Stimulated activated CD4-positive, alpha-beta T cell treated with anti-CD3 and anti-CD28 coated beads, Interleukin-15, amount 100 ng/mL, for 24 hours (primary cell): ENCODE measurements at places on chromosomes 2 and 18.

- DNase-seq: peak; percentile 28
These were observed at the start of gene IHH for GRCh38 chr2:219060821-219061791. TSS of gene IHH (minus strand) at chr2:219060921. CDS start at chr2:219060467, 454 bp downstream.

- DNase-seq: no peak
These were observed 4.7 kb downstream of the SLC11A1 start for GRCh38 chr2:218386505-218387368.

DNA sequence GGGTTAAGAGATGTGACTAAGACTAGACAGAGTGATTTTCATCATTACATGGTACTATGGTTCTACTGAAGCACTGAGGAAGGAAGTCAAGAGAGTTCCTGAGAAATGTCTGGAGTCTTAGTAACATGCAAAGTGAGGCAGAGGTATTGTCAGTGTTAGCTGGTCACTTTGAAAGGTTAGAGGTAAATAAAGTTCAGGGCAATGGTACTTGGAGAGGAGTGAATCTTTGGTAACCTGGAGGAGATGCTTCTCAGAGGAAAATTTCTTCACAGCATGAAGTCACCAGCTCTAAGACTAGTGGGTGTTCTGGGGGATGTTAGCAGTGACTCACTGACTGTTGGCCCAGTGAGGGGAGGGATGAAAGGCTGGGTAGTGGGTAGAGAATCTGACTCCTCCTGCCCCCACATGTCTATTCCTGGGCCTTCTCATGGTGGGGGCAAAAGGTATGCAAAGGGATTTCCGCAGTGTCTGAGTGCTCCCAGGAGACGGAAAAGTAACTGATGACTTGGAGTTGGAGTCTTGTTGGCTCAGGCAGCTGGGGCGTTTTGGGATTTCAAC, 23.3 kb upstream of the IL1RN start:
- DNase-seq: peak; percentile 52

- DNase-seq: no peak
These were observed 23.3 kb upstream of the EPAS1 start for GRCh38 chr2:46273919-46274318.

GRCh38 chr2:175976391-175977157, 25.5 kb downstream of the LNPK start:
- DNase-seq: no peak

GRCh38 chr2:236676136-236676873, 106.7 kb downstream of the ACKR3 start:
- no peak for DNase-seq

DNA sequence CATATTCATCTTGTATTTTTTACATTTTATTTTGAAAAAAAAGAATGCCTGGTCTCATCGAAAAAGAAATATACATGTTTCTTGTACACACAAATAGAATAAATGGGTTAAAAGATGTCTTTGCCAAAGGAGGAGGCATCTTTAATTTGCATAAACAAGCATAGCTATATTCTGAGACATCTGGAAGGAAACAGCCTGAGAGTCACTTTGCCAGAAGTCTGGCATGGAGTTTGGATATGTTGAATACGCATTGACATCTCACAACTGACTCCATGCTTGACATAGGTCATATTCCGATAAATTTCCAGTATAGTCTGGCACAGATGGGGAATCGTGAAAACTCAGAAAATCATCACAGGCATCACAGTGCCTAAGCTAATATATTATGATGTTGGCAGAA, 1317.5 kb upstream of the CELF4 start:
- DNase-seq: no peak

DNA sequence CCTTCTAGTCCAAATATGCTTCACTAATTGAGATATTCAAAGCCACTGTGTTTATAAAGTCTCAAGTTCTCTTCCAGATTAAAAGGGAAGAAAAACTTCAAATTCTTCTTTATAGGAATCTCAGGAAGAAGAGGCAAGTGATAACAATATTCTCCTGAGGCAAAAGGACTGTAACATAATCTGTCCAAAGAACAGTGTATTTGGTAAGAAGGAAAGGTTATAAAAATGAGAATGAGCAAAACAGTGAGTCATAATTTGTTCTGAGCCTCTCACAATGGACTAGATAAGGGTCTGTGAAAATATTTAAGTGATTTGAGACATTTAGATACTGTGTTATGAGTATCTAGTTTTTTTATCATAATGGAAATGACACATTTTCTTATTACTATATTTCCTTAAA, 44.3 kb downstream of the SNRPD1 start:
- no peak for DNase-seq

- no peak for DNase-seq
These were observed 892.2 kb upstream of the ZEB2 start for GRCh38 chr2:145412155-145412554.

GRCh38 chr18:26480897-26481795, 67.2 kb downstream of the KCTD1 start:
- DNase-seq: no peak

GRCh38 chr2:238688193-238689153, 159.4 kb upstream of the TWIST2 start:
- no peak for DNase-seq

- DNase-seq: no peak
These were observed 34.7 kb downstream of the PTPN18 start for GRCh38 chr2:130390460-130391057.

DNA sequence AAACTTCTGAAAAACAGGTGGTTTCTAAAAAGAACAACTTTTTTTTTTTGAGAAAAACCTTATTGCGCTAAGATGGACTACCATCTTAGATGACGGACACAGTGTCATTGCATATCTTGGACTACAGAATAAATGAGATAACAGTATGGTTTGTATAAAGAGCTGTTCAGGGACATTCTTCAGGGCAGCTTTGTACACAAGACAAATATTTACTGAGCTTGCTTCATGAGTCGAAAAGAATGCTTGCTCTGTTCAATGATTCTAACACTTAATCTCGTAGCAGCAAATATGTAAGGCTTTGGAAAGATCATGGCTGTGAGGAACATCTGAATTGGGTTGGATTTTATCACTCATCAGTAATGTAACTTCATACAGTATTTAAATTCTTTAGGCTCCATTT, 282.5 kb upstream of the CWC22 start:
- DNase-seq: no peak

- DNase-seq: no peak
These were observed 202.0 kb upstream of the SLC14A2 start for GRCh38 chr18:45413180-45413836.

- DNase-seq: peak; percentile 75
These were observed 21.6 kb downstream of the MAP4K4 start for GRCh38 chr2:101718993-101719571.

DNA sequence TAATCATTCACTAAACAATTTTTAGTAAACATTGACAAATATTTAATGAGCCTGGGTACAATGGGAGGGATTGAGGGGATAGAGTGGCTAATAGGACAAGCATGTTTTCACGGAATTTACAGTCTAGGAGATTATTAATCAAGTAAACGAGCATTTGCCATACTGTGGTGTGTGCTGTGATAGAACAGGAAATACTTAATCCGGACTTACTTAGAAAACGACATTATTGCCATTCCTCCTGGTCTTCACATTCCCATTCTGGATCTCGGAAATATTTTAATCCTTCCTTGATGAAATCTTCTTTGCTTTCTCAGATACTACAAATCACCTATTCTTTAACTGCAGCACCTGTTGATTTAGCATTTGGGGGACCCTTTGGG, 905 bp downstream of the TTLL4 start:
- no peak for DNase-seq

- DNase-seq: no peak
These were observed 8.6 kb downstream of the SH3BP4 start for GRCh38 chr2:234960175-234961088.

- no peak for DNase-seq
These were observed 97.1 kb downstream of the USP40 start for GRCh38 chr2:233469261-233470010.

- no peak for DNase-seq
These were observed 4.0 kb downstream of the REV1 start for GRCh38 chr2:99485824-99486223.

DNA sequence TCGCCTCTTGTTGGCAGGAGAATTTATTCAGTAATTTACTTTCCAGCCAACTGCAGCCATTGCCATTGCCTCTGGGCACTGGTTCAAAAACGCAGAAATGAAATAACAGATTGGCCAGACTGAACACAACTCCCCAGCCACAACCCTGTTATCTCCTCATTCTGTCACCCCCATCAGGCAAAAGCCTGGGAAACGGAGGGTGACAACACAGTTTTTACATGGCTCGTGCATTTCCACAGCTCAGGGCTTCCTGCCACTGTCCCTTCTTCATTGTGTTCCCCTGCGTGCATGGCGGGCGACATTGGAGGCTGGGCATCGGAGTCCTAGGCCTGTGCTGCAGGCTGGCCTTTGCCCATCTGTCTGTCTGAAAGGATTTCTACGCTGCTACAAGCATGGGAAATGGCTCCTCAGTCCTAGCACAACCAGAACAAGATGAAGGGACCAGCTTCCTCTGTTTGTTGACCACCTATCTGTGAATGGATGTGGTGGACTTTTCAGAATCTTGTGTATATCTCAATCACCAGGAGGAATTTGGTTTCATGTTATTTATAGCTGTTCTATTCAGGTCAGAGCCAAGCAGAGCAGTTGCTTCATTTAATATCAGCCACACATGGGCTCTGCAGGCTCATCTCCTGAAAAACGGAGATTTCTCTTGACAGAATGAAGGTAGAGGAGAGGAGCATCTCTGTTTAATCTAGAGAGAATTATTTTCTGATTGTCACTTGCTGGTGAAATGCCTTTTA, 107.0 kb downstream of the MGAT5 start:
- DNase-seq: no peak

DNA sequence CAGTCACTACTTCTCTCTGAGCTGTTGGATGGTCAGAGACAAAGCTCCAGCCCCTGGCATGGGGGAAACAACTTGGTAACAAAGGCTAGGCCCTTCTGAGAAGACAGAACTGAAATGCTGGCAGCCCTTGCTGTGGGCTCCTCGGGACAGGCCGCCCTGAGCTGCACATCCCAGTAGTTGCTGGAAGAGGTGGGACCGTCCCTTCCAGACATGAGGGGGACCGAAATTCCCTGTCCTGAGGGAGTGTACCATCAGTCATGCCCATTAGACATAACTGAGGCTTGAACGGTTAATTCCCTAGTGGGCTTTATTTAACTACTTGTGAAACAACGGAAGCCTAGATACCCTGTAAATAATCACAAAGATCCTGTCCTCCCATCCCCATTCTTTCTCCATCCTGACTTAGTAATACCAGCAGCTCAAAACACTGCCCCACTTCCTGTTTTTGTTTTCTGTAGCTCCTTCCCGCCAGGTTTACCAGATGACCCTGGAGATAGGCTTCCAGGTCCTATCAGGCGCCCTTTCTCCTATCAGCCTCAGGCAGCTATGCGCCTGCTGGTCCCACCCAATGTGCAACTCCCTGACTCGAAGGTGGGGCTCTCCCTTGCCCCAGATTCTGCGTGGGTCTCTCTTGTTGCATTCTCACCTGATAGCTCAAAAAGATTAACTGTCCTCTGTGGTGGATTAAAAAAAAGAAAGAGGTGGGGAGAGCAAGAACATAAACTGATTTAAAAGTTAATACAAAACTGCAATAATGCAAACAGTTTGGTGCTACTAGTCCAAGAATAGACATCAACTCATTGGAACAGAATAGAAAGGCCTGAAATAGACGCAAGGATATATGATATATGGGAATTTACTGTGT, 37.0 kb upstream of the NT5DC4 start:
- no peak for DNase-seq

- DNase-seq: no peak
These were observed 106.2 kb upstream of the RNF152 start for GRCh38 chr18:61998957-61999356.

GRCh38 chr2:6876309-6876708, 1.3 kb upstream of the RSAD2 start:
- no peak for DNase-seq
